Neural progenitor cell (in vitro differentiated cells): ENCODE measurements at places on chromosomes 3 and 15.

DNA sequence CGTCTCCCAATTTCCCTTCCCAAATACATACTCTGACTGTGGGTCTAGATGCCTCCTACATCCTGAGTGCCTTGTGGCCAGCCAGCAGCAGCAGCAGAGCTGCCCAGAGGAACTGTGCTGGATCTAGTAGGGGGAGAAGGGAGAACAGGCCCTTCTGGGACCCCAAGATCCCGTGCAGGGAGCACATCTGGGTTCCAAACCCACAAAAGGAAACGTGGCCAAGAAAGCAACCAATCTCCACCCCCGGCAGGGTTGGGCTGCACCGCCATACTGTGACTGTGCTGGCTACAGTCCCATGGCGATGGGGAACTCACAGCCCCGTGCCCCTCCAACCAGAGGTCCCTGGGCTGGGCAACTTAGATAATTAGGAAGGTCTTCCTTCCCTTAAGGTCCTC is 86.3 kb downstream of the PPCDC start:
- no peak for DNase-seq
- H3K27me3 ChIP-seq: no peaks in the 10 kb centered on the region
- no peak overlapping the region for H3K4me3 ChIP-seq
- no peak overlapping the region for H3K27ac ChIP-seq
- no peaks in the 10 kb centered on the region for H3K36me3 ChIP-seq

DNA sequence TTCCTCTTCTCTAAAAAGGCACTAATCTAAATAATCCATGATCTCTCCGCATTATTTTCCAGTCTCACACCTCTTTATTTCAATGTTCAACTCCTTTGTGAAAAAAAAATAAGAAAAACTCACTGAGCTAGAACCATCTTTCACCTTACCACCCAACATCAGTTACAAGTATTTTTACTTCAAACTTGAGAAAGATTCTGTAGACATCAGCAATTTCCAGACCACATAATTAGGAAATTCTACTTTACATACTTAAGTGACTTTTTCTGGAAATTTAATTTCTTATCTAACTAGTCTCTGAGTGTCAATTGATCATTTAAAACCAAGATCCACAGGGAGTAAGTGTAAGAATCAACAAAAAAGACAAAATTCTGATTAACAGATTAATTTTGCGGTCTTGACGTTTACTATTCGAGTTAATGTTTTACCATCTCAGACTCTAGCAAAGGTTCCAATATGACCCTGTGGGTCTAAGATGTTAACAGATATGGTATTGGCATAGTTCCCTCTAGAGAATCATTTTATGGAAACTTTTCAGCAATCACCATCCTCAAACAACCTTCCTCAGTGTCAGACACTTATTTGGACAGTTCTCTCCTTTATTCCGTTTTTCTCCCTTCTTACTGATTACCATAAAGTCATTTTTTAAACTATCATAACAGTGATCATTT is 5.1 kb downstream of the ATP13A3 start:
- peaks cover 7% of the 10 kb centered on the region for H3K4me1 ChIP-seq
- H3K27me3 ChIP-seq: no peaks in the 10 kb centered on the region
- no peak for DNase-seq

DNA sequence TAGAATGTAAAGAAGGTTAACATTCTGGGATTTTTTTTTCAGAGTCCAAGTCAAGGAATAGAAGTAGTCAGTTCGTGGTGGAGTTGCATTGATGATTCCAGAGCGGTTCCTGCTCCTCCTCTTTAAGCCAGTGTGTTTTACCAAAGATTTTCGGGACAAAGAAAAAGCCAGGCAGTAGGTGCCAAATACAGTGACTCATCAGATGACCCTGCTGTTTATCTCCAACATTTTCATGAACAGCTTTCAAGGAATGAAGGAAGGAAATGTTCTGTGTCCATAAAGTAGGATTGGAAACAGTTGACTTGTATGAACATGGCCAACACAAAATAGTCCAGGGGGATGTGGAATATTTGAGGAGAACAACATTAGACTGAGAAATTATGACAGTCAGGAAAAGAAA is 142.4 kb upstream of the TMC3 start:
- H3K36me3 ChIP-seq: no peaks in the 10 kb centered on the region
- no peak overlapping the region for H3K27ac ChIP-seq
- no peak for DNase-seq
- no peaks in the 10 kb centered on the region for H3K27me3 ChIP-seq
- no peaks in the 10 kb centered on the region for H3K4me1 ChIP-seq

GRCh38 chr3:61568127-61568526 is 6.8 kb downstream of the PTPRG start:
- H3K4me3 ChIP-seq: no peak overlapping the region
- H3K27ac ChIP-seq: no peak overlapping the region
- no peaks in the 10 kb centered on the region for H3K27me3 ChIP-seq
- H3K36me3 ChIP-seq: no peaks in the 10 kb centered on the region

- H3K36me3 ChIP-seq: no peaks in the 10 kb centered on the region
- no peak overlapping the region for H3K27ac ChIP-seq
- no peak overlapping the region for H3K4me3 ChIP-seq
- H3K27me3 ChIP-seq: no peaks in the 10 kb centered on the region
- no peak for DNase-seq
Measured at GRCh38 chr3:58524326-58524888, 12.6 kb downstream of the ACOX2 start.

- no peaks in the 10 kb centered on the region for H3K4me1 ChIP-seq
- H3K36me3 ChIP-seq: peaks cover 12% of the 10 kb centered on the region
- no peak for DNase-seq
- H3K27me3 ChIP-seq: no peaks in the 10 kb centered on the region
- H3K4me3 ChIP-seq: no peak overlapping the region
Measured at GRCh38 chr3:15685927-15686326, 84.4 kb downstream of the BTD start.

DNA sequence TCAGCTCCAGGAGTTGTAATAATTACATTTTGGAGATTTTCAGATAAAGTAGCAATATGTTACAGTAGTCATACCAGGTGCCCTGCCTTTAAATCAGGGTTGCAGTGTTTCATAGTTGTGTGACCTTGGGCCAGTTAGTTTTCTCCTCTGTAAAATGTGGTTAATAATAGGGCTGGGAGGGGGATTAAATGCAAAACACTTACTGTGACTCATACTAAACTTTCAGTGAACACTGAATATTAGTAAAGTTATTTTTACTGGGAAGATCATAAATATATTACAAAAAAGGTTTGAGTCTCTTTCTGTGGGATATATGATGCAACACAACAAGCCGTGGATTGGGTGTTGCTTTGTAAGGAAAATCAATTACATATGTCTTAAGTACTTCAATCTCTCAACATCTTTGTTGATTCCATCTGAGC is 1.1 kb upstream of the EBLN2 start:
- peaks cover 28% of the 10 kb centered on the region for H3K36me3 ChIP-seq
- no peaks in the 10 kb centered on the region for H3K4me1 ChIP-seq
- no peak overlapping the region for H3K27ac ChIP-seq
- no peaks in the 10 kb centered on the region for H3K27me3 ChIP-seq

DNA sequence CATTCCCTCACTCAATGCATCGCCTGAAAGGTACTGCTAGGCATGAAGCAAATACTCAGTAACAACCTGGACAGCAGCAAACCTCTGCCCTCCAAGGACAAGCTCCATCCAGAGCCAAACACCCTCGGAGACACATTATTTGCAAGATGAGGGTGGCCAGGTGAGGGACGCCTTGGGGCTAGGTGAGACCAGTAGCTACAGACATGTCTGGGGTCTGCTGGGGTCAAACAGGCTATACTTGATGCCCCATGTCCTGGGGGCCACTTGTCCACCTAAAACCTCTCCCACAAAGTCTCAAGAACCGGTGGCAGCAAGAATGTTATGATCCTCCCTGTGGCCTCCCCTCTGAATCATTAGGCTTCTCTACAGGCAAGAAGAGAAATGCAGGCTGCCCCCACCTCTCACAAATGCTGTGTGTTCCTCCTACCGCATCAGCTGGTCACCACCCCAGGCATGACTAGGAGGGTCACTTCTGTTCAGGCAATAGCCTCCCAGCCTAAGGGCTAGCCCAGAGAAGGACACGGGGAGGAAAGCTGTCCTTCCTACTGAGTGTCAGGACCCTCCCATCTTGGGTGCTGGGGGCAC is 54.3 kb downstream of the TBC1D2B start:
- H3K4me1 ChIP-seq: no peaks in the 10 kb centered on the region
- H3K27ac ChIP-seq: no peak overlapping the region
- DNase-seq: no peak
- H3K36me3 ChIP-seq: no peaks in the 10 kb centered on the region
- H3K4me3 ChIP-seq: no peak overlapping the region

GRCh38 chr3:77815467-77815866 is 775.6 kb downstream of the ROBO2 start:
- no peaks in the 10 kb centered on the region for H3K4me1 ChIP-seq
- no peak overlapping the region for H3K4me3 ChIP-seq
- H3K27me3 ChIP-seq: no peaks in the 10 kb centered on the region
- no peak overlapping the region for H3K27ac ChIP-seq
- DNase-seq: peak; percentile 51

DNA sequence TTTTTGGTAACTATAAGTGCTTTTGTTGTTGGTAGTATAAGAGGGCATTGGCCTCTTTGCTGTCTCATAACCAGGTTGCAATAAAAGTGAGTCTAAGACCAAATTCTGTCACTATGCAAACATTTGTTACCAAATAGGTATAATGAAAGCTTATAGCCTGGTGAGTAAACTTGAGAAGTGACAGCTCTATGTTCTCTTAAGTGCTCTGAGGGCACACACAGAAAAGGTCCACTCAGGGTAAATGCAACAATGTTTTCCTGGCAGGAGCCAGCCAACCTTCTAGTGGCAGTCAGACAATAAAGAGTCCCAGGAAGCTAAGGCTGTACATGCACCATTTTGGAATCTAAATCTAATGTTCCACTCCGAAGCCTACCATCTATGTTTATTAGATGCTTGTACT is 262.1 kb upstream of the TGFBR2 start:
- no peak for DNase-seq
- no peaks in the 10 kb centered on the region for H3K27me3 ChIP-seq
- H3K36me3 ChIP-seq: no peaks in the 10 kb centered on the region
- H3K4me3 ChIP-seq: no peak overlapping the region
- H3K27ac ChIP-seq: no peak overlapping the region

DNA sequence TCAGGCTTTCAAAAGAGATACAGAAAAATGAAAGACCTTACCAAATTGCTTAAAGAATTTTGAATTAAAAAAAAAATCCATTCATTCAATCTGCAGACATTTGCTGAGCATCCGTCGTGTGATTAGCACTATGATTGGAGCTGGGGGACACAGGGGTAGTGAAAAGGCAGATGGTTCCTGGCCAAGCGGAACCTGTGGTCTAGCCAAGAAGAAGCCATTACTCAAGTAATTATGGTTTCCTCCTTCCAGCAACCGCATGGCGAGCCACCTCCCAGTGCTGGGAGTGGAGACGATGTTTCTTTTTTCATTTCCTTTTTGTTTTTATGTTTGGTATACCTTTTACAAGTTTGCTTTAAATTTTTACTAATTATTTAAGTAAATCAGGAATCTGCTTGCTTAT is 140.2 kb downstream of the CACNA2D3 start:
- DNase-seq: no peak
- no peak overlapping the region for H3K27ac ChIP-seq
- no peaks in the 10 kb centered on the region for H3K27me3 ChIP-seq
- no peaks in the 10 kb centered on the region for H3K36me3 ChIP-seq

DNA sequence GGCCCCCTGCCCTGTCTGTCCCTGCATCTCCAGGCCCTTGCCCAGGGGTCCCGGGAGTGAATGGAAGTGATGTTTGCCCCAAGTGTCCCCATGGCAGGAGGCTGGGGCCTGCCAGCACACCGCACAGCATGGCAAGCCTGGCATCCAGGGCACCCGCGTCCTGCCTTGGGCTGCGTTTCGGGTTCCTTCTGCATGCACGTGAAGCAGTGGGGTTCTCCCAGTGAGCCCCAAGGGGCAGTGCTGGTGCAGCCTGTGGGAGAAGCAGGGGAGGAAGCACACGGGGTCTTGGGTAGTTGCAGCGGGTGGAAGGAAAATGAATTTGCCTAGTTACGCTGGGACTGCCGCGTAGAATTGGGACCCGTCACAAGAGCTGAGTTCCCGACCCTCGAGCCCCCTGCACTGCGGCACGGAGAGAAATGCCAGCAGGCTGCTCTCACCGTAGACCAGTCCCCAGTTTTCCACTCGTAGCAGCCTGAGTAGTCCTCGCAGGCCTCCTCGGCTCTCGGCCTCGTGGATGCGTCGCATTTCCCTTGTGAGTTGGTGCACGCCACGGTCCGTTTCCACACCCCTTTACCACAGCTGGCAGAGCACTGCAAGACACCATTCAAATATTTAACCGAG is 259.5 kb upstream of the LYSMD4 start:
- DNase-seq: no peak
- H3K27me3 ChIP-seq: no peaks in the 10 kb centered on the region
- H3K4me3 ChIP-seq: no peak overlapping the region
- H3K27ac ChIP-seq: no peak overlapping the region
- no peaks in the 10 kb centered on the region for H3K36me3 ChIP-seq
